NCI-H345 (cell line): ENCODE measurements at places on chromosomes 16 and 17.
A peak's percentile ranks its signal among the peaks of the same experiment; 100 is the strongest.

GRCh38 chr17:15480204-15480603 lies 12.8 kb upstream of the CDRT4 start:
- peak; percentile 4 for DNase-seq

DNA sequence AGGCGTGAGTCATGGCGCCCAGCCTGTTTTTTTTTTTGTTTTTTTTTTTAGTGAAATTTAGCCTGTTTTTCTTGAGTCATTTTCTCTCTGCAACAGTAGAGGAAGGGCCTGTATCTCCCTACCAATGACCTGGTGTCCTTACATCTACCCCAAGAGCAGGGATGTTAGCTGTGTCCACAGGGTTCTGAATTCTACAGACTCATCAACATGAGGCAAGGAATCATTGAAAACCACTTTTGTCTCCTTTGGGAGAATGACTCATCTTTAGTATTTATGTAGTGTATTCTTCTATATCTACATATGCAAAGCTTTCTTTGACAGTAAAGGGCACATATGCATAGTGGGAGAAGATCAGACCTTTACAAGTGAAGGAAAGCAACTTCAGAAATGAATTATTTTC lies 105.3 kb downstream of the SPECC1 start:
- no peak for DNase-seq

- DNase-seq = no peak
Measured at GRCh38 chr17:82278308-82278707, 4.8 kb upstream of the CSNK1D start.

GRCh38 chr17:9183306-9183705 lies 162.0 kb downstream of the NTN1 start:
- DNase-seq = no peak

DNA sequence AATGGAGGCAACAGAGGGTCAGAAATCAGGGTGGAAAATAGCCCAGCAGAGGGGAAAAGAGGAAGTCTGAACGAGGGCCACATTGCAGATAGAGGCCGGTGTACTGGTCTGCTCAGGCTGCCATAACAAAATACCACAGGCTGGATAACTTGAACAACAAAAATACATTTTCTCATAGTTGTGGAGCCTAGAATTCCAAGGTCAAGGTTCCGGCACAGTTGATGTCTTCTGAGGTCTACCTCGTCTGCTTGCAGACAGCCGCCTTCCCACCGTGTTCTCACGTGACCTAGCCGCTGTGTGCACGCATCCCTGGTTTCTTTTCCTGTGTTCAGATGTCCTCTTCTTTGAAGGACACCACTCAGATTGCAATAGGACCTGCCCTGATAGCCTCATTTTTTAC lies 249.4 kb downstream of the WWOX start:
- DNase-seq = no peak

GRCh38 chr17:80899402-80900268 lies 92.0 kb upstream of the CHMP6 start:
- DNase-seq = peak; percentile 31
